ENCODE measurements at places on chromosomes 11 and 22.
A peak's percentile ranks its signal among the peaks of the same experiment; 100 is the strongest.

DNA sequence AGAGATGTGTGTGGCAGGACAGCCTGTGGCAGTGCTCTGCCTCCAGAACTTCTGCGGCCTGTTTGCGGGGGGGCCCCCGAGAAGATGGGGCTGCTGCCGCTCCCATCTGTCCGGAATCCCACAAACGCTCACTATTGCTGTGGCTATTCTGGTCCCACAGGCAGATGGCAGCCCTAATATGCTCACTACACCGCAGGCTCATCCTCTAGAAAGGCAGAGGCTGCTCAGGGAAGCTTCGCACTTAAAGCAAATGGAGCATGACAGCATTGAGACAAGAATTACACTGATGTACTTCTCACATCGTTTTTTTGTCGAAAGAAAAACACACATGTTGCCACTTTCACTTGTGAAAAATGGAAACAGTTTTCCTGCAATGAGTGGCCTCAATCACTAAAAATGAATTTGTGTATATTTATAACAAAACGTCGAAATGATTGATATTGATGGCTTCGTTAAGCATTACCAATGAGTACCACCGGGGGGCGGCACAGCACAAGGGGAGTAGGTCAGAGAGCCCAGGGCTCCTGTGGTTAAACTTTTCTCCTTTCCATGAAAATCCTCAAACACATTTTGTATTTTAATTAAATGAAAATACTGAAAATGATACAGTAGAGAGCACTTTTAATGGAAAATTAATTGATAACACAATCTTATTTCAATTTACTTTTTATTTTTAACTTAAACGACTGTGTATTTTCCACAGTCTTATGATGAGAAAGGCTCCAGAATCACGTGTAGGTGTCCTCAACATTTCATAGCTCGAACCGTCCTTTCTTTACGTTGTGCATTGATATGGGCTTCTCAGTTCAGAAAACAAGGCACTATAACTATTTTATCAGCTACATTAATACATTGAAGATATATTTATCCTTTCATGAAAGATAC is 69.1 kb downstream of the CTTN start:
- no peak for DNase-seq

DNA sequence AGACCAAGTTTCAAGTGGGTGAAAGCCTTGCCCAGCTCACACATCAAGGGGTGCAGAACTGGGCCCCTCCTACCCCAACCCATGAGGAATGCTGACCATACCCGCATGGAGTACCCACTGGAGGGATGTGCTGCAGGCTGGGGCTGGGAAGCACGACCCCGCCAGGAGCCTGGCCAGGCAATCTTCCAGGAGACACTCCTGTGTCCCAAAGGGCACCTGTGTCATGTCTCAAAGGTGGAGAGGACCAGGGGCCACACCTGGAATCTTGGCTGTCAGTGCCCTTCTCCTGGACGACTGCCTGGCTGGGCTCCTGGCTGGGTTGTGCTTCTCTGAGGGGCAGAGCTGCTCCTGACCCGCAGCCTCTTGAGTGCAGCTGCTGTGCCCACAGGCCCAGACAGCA is 6.7 kb downstream of the ARAP1 start:
- DNase-seq = no peak

DNA sequence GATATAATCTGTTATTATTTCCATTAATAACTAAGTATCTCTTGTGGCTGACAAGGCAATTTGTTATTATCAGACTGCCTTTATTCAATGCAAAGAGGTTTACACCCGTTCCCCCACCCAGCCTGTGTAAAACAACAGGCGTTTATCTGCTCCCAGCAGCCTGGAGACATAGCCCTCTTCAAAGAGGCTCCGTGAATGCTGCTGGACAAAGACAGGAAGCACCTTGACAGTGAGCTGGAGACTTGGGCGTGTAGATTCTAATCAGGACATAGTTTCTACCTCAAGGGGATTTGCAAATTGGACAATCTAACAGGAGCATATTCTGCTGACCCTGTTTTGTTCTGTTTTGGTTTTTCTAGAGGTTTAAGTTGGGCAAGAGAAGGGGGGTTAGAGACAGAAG is 733.0 kb upstream of the KIRREL3 start:
- no peak for DNase-seq

- no peak for DNase-seq
These were observed 5.7 kb downstream of the AP2A2 start for GRCh38 chr11:931385-931784.

DNA sequence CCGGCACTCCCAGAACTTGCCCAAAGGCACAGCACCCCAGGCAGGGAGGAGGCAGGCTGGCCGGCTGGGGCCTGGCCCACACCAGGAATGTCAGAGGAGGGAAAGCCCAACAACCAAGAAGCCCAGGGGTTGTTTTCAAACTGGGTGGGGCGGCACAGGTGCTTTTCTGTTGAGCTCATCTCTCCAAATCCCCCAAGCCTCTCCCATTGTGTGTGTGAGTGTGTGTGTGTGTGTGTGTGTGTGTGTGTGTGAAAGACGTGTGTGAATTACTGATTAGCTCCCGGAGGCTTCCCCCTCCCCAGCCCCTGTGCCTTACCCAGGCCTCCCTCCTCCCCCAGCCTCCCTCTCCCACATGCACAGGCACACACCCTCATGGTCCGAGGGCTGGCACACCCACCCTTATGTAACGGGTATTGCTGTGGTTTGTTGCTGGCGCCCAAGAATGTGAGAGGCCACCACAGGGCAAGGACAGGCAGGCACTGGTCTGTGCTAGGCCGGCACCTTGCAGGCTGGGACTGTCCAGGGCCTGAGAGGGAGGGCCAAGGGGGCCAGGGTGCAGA is 15.9 kb downstream of the TRIM29 start:
- DNase-seq = no peak

- no peak for DNase-seq
These were observed 553 bp upstream of the LDLRAD3 start for GRCh38 chr11:35943309-35943708.

- DNase-seq = no peak
These were observed 377.0 kb upstream of the LRRC4C start for GRCh38 chr11:41836431-41836830.

GRCh38 chr11:65489035-65489705 is 9.7 kb upstream of the MALAT1 start:
- no peak for DNase-seq

DNA sequence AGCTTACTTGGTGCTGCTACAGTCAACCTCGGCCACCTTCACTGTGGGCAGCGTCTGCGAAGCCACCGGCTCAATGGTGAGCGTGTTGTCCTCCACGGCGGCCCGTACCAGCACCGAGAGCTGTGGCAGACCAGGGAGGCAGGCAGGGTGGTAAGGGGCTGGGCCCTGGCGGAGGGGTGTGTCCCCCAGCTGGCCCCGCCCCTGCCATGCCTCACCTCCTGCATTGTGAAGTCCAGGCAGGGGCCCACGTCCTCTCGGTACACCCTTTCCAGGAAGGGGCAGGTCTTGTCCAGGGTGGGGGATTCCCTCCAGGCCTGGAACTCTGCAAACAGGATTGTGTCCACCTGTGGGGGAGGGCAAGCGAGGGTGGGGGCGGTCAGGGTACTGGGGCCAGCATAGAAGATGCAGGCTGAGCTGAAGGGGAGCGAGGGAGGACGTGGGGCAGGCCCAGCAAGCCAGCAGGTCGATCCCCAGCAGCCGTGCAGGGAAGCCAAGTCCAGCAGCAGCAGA is 12.8 kb downstream of the RAB3IL1 start:
- DNase-seq = no peak

GRCh38 chr22:29156507-29156906 is 49.2 kb upstream of the EMID1 start:
- no peak for DNase-seq

- no peak for DNase-seq
These were observed 12.8 kb downstream of the TSKU start for GRCh38 chr11:76795936-76796441.

DNA sequence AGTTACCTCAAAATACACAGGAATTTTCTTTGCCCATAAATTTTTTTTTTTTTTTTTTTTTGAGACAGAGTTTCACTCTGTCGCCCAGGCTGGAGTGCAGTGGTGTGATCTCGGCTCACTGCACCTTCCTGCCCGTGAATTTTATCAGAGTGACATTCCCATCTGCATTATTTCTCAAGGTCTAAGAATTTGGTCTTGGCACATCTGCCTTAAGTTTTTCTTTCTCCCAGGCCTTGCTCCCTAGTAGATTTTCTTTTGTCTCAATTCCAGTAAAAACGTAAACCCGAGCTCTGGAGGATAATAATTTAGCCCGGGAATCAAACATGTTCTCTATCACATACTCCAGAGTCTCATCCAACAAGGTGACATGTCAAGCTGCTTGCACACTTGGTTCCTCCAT is 12.4 kb downstream of the TRIM6 start:
- DNase-seq = no peak

- no peak for DNase-seq
These were observed 142.5 kb upstream of the TEAD1 start for GRCh38 chr11:12531681-12532080.

DNA sequence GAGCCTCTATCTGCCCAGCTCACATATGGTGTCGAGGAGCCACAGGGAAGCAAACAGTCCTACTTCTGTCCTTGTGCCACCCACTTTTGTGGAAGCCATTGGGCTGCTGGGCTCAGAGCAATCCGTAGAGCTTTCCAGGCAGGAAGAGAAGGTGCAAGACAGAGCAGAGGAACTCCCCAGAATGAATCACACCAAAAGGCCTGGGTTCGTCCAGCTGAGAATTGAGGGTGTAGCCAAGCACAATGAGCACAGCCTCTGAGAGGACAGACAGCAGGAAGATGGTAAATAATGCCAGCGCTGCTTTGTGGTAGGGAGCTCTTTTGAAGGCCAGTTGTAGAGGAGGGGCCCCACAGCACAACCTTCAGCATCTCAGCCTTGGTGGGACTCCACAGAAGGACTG is 237.8 kb downstream of the GRIK4 start:
- no peak for DNase-seq

DNA sequence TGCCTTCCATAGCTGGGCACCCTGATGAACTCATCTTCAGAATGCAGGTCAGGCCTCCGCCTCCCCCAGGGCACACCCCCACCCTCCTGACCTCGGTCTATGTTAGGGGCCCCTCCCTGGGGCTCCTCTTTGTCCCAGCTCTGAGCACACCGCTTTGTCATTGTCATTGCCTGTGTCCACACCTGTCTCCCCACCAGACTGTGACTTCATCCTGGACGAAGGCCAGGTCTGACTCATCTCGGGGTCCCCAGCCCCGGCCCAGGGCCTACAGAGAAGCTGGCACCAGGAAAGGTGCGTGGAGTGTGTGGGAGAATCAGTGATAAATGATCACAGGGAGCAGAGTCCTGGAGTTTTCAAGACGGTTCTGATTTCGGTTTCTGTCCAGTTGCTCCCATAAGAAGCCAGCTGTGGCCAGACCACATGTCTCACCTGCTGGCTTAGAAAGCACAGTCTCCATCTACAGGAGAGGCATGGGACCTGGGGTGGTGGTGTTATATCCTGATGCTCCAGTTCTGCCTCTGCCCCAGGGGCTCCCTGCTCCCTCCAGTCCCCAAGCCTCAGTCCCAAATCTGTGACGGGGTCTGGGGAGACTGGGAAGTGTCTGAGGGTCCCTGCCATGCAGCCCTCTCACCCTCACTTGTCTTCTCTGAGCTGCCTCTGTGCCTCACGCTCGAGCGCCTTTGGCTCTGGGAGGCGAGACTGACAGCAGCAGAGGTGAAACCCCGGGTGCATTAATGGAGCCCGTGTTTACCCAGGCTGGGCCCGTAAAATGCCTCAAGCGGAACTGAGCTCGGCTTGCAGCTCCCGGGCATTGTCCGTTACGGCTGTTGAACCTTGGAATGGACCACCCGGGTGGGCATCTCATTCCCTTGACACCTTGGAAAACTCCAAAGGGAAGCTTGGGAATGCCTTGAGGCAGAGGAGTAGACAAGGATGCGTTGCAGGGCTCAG is 85.5 kb upstream of the WNT11 start:
- no peak for DNase-seq

- no peak for DNase-seq
These were observed 70.8 kb downstream of the WNT11 start for GRCh38 chr11:76135491-76135890.

DNA sequence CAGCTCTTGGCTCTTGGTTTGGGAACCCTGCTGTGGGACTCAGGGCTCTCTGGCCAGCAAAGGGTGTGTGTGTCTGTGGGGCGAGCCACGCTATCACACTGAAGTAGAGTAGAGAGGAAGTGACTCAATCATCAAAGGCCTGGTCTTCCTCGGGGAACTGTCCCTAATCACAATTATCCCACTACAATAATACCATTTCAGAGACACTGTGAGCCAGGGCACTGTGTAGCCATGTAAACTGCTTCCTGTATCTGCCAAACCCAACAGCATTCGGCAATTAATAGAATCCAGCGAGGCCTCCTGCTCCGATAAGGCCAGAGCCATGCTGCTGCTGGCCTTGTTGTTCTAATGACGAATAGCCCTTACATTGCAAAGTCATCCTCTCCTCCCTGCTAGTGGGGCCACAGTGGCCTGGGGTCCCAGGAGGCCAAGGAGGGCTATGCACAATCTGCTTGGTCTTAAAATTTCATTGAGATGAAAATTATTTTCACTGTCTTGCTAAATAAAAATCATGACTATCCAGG is 49.8 kb upstream of the LMO2 start:
- no peak for DNase-seq

DNA sequence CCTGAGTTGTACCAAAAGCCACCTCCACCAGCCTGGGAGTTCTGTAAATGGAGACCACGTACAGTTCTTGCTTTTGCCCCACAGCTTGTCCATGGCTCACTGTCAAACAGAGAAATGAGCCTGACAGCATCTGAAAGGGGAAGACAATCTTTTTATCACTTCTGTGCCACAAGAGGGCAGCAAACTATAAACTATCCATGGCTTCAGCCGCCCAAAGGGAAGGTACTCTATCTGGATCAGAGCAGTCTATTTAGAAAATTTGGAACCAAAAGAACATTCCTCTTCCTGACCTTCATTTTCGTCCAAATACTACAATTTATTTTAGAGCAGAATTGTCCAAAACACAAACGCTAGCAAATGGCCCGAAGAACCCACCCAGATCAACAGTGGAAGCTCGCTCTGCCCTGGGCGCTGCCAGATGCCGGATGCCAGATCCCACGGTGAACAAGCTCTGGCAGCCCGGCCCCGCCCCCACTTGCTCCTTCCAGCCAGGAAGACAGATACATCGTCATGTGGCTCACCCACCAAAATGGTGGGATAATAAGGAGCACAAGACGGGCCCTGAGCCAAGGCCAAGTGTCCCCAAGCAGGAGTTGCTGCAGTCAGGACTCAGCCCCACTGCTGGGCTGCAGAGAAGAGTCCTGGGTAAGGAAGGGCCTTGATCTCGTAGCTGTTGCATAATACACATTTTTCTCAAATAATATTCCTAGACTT is 23.9 kb upstream of the SCGB1A1 start:
- DNase-seq = peak; percentile 77

GRCh38 chr11:132848336-132848735 is 684.0 kb downstream of the OPCML start:
- DNase-seq = no peak

All from NCI-H2081 treated with DMSO at 0.1 percent for 48 hours (cell line).